ENCODE measurements at places on chromosomes 7 and 10. TPM values are rescaled to one million over a fixed set of nuclear protein-coding genes. Genes with fewer than 3 reads are reported as not detected.

The OPALIN gene
- not detected for total RNA-seq

The PRRT4 gene
- total RNA-seq = 6.8 TPM

The RARRES2 gene
- total RNA-seq = 54.3 TPM

The HMX3 gene
- not detected for total RNA-seq

The MMP21 gene
- total RNA-seq = under 0.01 TPM

The CTAGE6 gene
- 2.1 TPM for total RNA-seq

The DNAJC9 gene
- 17.7 TPM for total RNA-seq

The MRC1 gene
- 27.1 TPM for total RNA-seq

The FIS1 gene
- total RNA-seq = 188 TPM

The SHH gene
- not detected for total RNA-seq

The RNF32 gene
- total RNA-seq = 0.52 TPM

The CPN1 gene
- not detected for total RNA-seq

The CASTOR2 gene
- 15.1 TPM for total RNA-seq

The CPA4 gene
- total RNA-seq = 2.1 TPM

The SFTPA1 gene
- not detected for total RNA-seq

The TMEM270 gene
- not detected for total RNA-seq

The SKIDA1 gene
- 2.1 TPM for total RNA-seq

The RPEL1 gene
- not detected for total RNA-seq

The OIT3 gene
- total RNA-seq = 10.4 TPM

The MACC1 gene
- not detected for total RNA-seq

The FFAR4 gene
- 0.52 TPM for total RNA-seq

The CALY gene
- total RNA-seq = not detected

The EPDR1 gene
- 63.2 TPM for total RNA-seq

The CRTAC1 gene
- 0.52 TPM for total RNA-seq

The RELN gene
- 14.1 TPM for total RNA-seq

The NUTM2A gene
- 1.0 TPM for total RNA-seq

The ITGA8 gene
- 9.4 TPM for total RNA-seq

The CEP41 gene
- 7.8 TPM for total RNA-seq

The APBB1IP gene
- total RNA-seq = 4.2 TPM

The BMPER gene
- 9.4 TPM for total RNA-seq

The PIP gene
- not detected for total RNA-seq

The IGF2BP3 gene
- 59.0 TPM for total RNA-seq

The ICA1 gene
- 8.9 TPM for total RNA-seq

The KIAA1217 gene
- total RNA-seq = 16.2 TPM

The GPNMB gene
- total RNA-seq = 49.6 TPM

The CFAP46 gene
- total RNA-seq = not detected

The AKR1C2 gene
- total RNA-seq = 4.2 TPM

All from skeletal muscle tissue (tissue), 5 donors.